Activated T-helper 9 cell treated with anti-CD3 and anti-CD28 coated beads, Interleukin-2, amount 50 U/mL, for 16 hours (primary cell): ENCODE measurements at places on chromosomes 1 and 21.

DNA sequence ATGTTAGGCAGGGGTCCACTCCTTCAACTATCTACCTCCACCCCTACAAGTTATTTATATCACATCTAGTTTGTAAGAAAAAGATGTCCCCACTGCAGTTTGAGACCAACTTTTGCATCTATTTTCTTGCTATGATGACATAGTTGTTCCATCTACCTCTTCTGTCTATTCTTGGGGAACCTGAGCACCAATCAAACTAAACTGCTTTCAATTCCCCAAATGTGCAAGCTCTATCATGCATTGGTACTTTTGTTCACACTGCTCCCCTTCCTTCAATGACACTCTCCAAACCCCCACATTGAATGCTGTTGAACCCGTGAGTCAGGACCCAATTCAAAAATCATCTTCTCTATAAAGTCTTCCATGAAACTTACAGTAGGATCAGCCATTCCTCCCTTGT, 16.0 kb upstream of the FRRS1 start:
- no peak for DNase-seq

- DNase-seq = no peak
Measured at GRCh38 chr1:163248064-163248463, 45.3 kb upstream of the RGS5 start.

DNA sequence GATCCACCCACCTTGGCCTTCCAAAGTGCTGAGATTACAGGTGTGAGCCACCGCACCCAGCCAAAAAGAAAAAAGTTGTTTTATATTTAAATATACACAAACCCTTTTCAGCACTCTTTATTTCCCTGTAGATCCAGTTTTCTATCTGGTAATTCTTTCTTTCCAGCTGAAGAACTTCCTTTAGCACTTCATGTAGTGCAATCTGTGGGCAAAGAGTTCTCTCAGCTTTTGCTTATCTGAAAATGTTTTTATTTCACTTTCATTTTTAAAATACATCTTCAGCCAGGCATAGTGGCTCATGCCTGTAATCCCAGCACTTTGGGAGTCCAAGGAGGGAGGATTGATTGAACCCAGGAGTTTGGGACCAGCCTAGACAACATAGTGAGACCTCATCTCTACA, 28.5 kb upstream of the HYI start:
- no peak for DNase-seq

GRCh38 chr1:159881622-159882526, 18.1 kb downstream of the CFAP45 start:
- DNase-seq = no peak

DNA sequence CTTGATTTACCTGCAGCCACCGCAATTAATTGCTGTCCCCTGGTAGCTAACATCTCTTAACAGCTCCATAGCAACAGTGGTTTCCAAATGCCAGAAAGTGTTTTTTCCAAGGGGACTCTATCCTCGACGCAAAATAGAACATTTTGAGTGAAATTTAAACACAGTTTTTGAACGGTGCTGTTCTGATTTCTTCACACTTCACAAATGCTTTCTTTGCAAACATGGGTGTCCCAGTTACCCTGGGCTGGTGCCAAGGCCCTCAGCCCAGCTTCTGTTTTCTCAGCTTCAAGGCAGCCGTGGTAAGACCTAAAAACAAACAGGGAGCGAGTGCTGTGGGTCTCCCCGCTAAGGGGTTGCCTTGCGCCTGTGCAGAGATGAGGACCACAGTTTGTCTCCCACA, 147.3 kb upstream of the VAMP3 start:
- DNase-seq = no peak

- DNase-seq = no peak
Measured at GRCh38 chr1:102241431-102242338, 245.0 kb upstream of the OLFM3 start.

DNA sequence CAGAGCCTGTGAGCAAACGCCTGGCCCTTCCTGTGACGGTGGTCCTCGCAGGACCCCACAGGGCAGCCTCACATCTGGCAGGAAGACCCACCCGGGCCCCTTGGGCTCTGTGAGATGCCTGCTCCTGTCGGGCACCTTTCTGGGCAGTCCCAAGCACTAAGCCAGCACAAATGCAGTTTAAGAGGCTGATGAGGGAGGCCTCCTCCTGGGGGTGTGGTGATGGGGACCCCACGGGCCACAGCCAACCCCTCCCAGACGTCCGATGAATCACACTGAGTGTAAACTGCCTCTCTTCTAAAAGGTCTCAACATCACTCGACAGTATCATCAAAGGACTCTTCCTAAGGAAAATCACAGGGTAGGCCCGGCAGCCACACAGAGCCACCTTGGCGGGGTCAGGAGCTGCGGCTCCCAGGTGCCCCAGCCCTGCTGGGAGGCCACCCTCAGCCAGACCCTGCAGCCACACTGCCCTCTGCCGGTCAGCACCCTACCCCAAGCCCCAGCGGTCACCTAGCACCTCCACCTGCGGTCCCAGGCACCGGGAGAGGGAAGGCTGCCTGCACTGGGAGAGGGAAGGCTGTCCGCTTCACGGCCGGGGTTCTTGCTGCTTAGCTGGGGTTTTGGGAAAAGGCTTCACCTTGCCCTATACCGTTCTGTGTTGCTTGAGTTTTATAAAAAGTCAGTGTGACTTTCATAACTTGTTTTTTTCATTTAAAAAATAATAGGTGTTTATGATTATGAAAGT, 3.9 kb upstream of the PRKCZ start:
- DNase-seq = no peak

DNA sequence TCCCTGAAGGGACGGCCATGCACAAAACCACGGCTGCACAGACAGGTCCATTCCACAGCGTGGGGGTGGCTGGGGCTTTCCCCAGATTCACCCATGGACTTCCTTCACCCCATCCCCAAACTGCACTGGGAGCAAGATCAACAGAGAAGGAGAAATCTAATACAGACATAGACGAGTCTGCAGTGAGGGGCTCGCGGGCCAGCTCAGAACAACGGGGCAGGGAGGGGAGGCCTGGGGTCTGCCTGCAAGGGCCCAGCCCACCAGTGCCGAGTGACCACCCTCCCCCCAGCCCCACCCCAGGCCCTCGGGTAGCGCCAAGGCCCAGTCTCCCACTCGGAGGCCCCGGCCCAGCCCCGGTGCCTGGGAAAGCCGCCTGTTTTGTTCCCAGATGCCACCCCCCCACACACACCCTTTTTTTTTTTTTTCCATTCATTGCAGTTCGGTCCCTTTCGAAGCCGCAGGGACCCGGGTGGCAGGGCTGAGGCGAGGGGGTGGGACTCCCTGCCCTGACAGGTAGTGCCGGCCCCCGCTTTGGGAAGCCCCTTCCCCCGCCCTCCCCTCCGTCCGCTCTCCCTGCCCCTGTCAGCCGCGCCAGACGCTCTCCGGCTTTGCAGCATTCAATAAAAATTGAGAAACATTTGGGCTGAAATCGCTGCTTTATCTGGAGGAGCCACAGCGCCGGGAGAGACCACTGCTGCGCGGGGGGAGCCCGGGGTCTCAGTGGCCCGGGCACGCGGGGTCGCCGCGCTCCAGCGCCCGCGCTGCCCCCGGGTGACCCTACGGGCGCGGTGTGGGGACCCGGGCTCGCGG, 543 bp upstream of the EPHB2 start:
- DNase-seq = no peak

- DNase-seq = no peak
Measured at GRCh38 chr1:2976180-2976562, 45.1 kb upstream of the ACTRT2 start.

DNA sequence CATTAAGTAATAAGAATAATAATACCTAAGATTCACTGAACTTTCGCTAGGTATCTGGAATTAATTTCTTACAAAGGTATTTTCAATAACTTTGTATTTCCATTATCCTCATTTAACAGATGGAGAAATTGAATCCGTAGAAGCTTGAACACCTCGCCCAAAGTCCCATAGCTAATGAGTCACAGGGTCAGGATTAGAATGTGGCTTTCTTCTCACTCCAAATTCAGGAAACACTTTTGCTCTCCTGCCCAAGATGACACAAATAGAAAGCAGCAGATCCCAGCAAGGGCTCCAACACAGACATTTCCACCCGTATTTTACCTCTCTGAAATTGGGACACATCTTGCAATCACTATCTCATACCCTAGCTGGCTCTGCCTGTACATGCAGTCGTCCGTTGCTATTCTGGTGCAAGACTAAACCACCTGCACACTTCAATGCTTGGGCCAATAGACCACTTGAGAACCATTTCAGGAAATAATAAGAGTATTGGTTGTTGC, 125.9 kb upstream of the GREM2 start:
- no peak for DNase-seq

DNA sequence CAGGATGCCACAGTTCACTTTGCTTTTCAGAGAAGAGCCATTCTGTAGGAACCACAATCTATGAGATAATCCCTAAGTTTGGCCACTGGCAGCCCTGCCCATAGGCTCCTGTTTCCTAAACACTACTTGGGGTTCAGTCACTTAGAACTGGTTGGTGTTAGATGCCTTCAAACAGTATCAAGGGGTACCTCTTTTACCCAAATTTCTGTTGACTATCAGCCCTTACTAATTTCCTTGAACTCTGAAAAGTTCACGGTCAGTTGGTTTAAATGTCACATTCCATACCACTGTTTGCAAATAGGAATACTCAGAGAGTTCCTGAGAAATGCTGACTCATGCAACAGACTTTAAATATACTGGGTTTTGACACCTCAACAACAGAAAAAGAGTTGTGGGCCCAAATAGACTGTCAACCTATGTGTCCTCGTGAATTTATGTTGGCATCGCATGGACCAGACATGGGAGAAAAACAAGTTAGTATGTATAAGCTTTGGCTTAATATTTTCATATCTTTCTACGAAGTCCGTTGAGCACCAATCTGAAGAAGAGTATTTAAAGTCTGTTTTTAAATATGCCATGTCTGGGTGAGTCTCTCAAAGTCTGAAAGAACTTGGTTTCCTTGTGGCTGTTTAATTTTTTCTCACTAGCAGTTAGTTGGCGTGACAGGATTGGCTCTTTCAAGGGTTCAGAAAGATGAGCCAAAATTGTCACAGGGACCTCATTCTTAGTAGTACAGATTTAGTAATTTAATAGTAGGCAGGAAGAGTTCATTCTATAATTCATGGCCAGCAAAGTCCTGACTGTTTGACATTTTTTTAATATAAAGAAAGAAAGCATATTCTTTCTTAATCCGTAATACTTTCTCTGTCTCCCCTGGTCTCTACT, 56.5 kb upstream of the ZNF326 start:
- no peak for DNase-seq

- DNase-seq = no peak
Measured at GRCh38 chr21:45768011-45768739, 124.7 kb downstream of the PCBP3 start.

- no peak for DNase-seq
Measured at GRCh38 chr1:207923561-207923960, 12.6 kb upstream of the CD34 start.

- peak; percentile 50 for DNase-seq
Measured at GRCh38 chr1:6347641-6348487, 45.7 kb downstream of the ACOT7 start.

- no peak for DNase-seq
Measured at GRCh38 chr1:77424236-77424635, 142.4 kb downstream of the AK5 start.

GRCh38 chr1:42593486-42594100, 64.6 kb upstream of the PPIH start:
- no peak for DNase-seq

- peak; percentile 37 for DNase-seq
Measured at GRCh38 chr1:16032388-16033102, 10.7 kb downstream of the CLCNKA start.

- no peak for DNase-seq
Measured at GRCh38 chr1:185560760-185561159, 173.4 kb upstream of the HMCN1 start.

DNA sequence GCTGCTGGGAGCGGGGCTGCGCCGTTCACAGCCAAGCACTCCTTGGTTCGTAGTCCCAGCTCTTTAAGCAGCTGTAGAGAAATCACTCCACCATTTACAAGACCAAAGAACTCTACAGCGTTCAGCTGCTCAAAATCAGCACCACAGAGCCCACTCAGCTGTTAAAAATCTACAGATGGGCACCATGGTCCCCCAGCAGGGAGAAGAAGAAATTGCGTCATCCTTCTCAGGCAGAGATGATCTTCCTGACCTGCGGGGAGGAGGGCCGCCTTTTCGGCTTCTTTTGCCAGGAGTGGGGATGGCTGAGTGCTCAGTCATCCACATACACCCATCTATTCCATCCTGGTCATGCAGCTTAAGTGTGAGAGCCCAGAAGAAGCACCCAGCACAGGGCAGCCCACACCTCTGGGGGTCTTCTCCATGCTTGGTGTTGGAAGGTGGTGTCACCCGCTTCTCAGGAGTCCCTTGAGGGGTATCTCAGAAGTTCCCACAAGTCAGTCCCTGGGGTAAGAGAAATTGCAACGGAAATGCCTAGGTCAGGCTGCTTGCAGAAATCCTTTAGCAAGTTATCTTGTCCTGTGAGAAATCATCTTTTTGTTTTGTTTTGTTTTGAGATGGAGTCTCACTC, 163.8 kb downstream of the NPHP4 start:
- no peak for DNase-seq

DNA sequence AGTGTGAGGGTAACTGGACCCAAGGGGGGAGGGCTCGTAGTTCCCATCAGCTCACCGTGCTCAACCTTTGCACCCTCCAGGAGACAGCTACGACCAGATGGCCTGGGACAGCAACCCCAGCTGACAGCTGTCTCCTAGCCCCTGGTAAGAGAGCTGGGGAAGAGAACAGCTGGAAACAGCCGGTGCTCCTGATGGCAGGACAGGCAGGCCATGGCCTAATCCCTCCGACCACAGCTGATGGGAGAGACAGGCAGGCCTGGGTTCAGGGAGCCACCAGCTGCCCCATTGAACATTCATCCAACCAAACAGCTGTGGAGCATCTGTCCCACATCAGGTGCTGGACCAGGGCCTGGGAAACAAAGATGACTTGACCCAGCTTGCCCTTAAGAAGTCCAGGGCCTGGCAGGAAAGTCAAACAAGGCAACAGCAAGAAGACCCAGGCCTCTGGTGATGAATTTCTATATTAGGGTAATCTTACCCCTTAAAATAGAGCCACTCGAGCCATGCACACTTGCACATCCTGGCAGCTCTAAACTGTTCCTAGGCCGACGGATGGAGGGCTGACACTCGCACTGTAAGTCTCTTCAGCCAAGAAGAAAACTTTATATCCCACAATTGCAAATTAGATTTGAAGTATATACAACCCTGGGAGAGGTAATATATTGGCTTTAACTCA, 12.2 kb downstream of the OLFML2B start:
- no peak for DNase-seq

GRCh38 chr1:67059346-67059745, 5.4 kb upstream of the SLC35D1 start:
- no peak for DNase-seq

DNA sequence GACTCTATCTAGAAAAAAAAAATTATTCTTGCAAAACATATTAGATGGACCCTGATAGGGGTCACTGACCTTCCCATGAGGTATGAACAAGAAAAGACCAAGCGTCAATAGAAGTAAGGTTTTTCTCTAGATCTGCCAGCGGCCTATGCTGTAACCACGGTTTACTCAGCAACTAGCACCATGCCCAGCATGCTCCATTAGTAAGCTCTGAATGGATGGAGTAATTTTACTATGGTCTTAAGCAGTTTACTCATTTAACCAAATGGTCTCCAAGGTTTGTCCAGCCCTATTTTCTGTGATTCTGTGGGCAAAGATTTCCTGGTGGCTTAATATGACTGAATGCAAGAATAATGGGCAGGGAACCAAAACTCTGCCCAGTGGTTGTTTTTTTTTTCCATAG, 113.9 kb downstream of the ADSS2 start:
- DNase-seq = no peak

GRCh38 chr1:15507278-15507677, 16.7 kb downstream of the CASP9 start:
- DNase-seq = no peak
